Hematopoietic multipotent progenitor cell treated with erythropoietin and hydrocortisone succinate and interleukin-3 and kit ligand, for 8 days (in vitro differentiated cells): ENCODE measurements at places on chromosomes 4 and X.

- DNase-seq: no peak
Measured at GRCh38 chr4:31422006-31422405, 701.8 kb downstream of the PCDH7 start.

DNA sequence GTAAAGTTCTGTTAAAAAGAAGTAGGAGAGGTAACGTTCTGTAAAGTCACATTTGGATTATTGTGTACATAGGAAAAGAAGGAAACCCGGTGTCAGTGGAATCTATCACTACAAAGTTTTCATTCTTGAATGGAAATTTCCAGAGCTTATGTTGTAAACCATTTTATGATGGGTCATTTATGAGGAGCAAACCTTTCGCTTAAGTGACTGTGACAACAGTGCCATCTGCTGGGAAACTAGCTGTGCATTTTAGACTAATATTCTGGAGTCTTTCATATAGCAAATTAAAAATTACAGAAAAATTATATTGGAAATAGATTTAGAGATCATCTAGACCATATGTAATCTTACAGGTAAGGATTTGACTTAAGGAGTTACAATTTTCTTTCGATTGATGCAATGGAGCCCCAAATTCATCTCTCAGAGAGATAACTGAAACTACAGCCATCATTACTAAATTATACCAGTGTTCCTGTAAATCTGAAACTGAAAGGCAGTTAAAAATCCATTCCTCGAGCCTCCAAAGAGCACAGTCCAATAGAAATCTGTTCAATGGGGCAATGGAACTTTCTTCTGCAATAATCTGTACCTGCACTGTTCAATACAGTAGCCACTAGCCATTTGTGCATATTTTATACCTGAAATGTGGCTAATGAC, 26.9 kb downstream of the ASB9 start:
- peak; percentile 45 for DNase-seq

GRCh38 chrX:17656035-17656418, 81.3 kb upstream of the SCML1 start:
- no peak for DNase-seq

GRCh38 chr4:71732706-71733105, 51.2 kb downstream of the GC start:
- DNase-seq: peak; percentile 17

DNA sequence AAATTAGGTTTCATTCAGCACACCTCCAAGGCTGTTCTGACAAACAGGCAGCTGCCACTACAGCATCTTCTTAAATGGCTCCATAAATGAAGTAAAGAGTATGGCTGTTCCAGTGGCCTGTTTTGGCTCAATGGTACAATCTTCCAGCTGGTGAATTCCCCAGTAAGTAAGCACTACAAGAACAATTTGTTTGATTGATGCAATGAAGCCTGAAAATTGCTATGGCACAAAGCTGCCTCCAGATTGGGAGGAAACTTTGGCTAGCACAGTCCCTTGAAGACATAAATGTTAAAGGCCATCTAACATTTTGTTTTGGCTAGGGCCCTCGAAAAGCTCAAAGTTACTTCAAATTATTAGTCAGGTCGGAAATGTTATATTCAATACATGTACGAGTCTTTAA, 47.5 kb downstream of the FGF13 start:
- no peak for DNase-seq

DNA sequence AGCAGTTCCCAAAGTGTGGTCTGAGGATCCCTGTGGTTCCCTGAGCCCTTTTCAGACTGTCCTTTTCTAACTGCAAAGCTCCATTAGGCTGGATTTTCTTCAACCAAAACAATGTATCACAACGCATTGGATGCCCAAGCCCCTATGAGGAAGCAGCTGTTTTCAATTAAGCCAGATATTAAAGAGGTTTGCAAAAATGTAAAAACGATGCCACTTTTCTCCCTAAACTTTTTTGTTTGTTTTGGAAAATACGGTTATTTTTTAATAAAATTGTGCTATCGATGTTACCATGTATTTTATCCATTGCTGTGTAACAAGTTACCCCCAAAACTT, 170.4 kb upstream of the BCOR start:
- no peak for DNase-seq
